ENCODE measurements at places on chromosomes 7 and 10. TPM values are rescaled to one million over a fixed set of nuclear protein-coding genes. Genes with fewer than 3 reads are reported as not detected.

The DNA2 gene
- 1.6 TPM for polyA plus RNA-seq

The NXPH1 gene
- not detected for polyA plus RNA-seq

The GIMAP8 gene
- 6.4 TPM for polyA plus RNA-seq

The C10orf105 gene
- not detected for polyA plus RNA-seq

The FRAT1 gene
- polyA plus RNA-seq: 4.3 TPM

The AMPH gene
- 0.13 TPM for polyA plus RNA-seq

The PDGFA gene
- 2.1 TPM for polyA plus RNA-seq
